CD4-positive, alpha-beta T cell (primary cell): ENCODE measurements at places on chromosomes 13 and 19. TPM values are rescaled to one million over a fixed set of nuclear protein-coding genes. Genes with fewer than 3 reads are reported as not detected.
A peak's percentile ranks its signal among the peaks of the same experiment; 100 is the strongest.

Gene AMER2
- total RNA-seq = not detected

Gene CLEC11A
- 3.3 TPM for total RNA-seq

Gene FBXO46
- 17.5 TPM for total RNA-seq

Gene SLC1A5
- total RNA-seq = 7.1 TPM

Gene LGALS4
- 2.3 TPM for total RNA-seq

Gene AP1M2
- total RNA-seq = not detected

Gene SLC7A9
- not detected for total RNA-seq

Gene CACNA1A
- 0.45 TPM for total RNA-seq

Gene RNF225
- total RNA-seq = not detected

Gene MADCAM1
- 0.20 TPM for total RNA-seq

Gene C19orf53
- 119 TPM for total RNA-seq

Gene KLK12
- total RNA-seq = not detected

Gene CD70
- not detected for total RNA-seq

Gene ZNF610
- 0.53 TPM for total RNA-seq

- no peaks in the 10 kb centered on the region for H3K4me1 ChIP-seq
- H3K4me3 ChIP-seq = no peak overlapping the region
- no peaks in the 10 kb centered on the region for H3K27me3 ChIP-seq
- DNase-seq = no peak
- no peaks in the 10 kb centered on the region for H3K36me3 ChIP-seq
These were observed 21.4 kb upstream of the ZNF730 start for GRCh38 chr19:23095418-23095817.

GRCh38 chr19:5978606-5979552 is 939 bp upstream of the RANBP3 start:
- H3K27me3 ChIP-seq = no peaks in the 10 kb centered on the region
- H3K27ac ChIP-seq = peak overlapping the region; percentile 85
- peak overlapping the region; percentile 95 for H3K4me3 ChIP-seq
- no peak for DNase-seq
- peaks cover 66% of the 10 kb centered on the region for H3K4me1 ChIP-seq

DNA sequence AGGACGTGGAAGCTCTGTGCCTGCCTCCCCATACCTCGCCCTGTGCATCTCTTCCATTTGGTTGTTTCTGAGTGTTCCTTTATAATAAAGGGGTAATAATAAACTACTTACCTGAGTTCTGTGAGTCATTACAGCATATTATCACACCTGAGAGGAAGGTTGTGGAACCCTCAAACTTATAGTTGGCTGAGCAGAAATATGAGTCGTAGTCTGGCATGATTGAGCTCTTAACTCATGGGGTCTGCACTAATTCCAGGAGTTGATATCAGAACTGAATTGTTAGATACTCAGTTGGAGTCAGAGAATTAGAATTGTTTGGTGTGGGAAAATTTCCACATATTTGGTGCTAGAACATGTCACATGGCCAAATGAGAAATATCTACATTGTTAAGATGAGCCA is 52.4 kb upstream of the HTR2A start:
- H3K4me1 ChIP-seq = no peaks in the 10 kb centered on the region
- H3K4me3 ChIP-seq = no peak overlapping the region
- no peaks in the 10 kb centered on the region for H3K36me3 ChIP-seq

GRCh38 chr13:50907781-50908180 is 1.8 kb upstream of the RNASEH2B start:
- H3K4me1 ChIP-seq = peaks cover 25% of the 10 kb centered on the region
- H3K36me3 ChIP-seq = no peaks in the 10 kb centered on the region
- H3K27me3 ChIP-seq = no peaks in the 10 kb centered on the region
- no peak overlapping the region for H3K27ac ChIP-seq
- no peak overlapping the region for H3K4me3 ChIP-seq

GRCh38 chr19:9909251-9909650 is 27.1 kb downstream of the OLFM2 start:
- peaks cover 11% of the 10 kb centered on the region for H3K4me1 ChIP-seq
- peaks cover 16% of the 10 kb centered on the region for H3K27me3 ChIP-seq
- H3K4me3 ChIP-seq = no peak overlapping the region
- no peak for DNase-seq

- H3K36me3 ChIP-seq = no peaks in the 10 kb centered on the region
- peak overlapping the region; percentile 81 for H3K4me3 ChIP-seq
- H3K27ac ChIP-seq = peak overlapping the region; percentile 62
- H3K27me3 ChIP-seq = peaks cover 16% of the 10 kb centered on the region
- peaks cover 35% of the 10 kb centered on the region for H3K4me1 ChIP-seq
- DNase-seq = no peak
These were observed 454 bp downstream of the BLVRB start for GRCh38 chr19:40465025-40465556.

GRCh38 chr19:44974857-44975256 is 19.7 kb downstream of the CLPTM1 start:
- no peak for DNase-seq
- H3K4me1 ChIP-seq = no peaks in the 10 kb centered on the region
- H3K36me3 ChIP-seq = peaks cover 72% of the 10 kb centered on the region
- H3K27ac ChIP-seq = no peak overlapping the region
- H3K4me3 ChIP-seq = no peak overlapping the region

DNA sequence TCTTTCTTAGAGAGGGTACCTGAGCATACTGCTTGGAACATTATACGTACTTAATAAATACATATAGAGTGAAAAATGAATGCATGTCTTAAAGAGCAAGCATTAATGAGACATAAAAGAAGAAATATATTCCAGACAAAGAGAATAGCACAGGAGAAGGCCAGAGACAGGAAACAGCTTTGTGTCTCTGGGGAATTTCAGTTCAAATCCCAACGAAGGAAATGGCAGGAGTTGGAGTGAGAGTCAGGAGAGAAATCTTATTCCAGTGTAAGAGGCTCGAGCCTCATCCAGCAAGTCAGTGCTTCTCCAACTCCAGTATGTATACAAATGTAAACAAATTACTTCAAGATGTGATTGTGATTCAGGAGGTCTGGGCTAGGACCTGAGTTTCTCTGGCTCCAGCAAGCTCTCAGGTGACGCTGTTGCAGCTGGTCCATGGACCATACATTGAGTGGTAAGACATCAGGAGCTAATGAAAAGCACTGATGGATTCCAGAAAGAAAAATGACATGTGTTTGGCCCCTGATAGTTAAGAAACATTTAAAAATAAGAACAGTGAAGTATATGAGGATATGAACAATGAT is 108.2 kb downstream of the RAP2A start:
- no peak overlapping the region for H3K4me3 ChIP-seq
- no peaks in the 10 kb centered on the region for H3K27me3 ChIP-seq
- no peak overlapping the region for H3K27ac ChIP-seq
- no peaks in the 10 kb centered on the region for H3K36me3 ChIP-seq
- no peak for DNase-seq

GRCh38 chr19:38303517-38304351 is at the start of gene C19orf33:
C19orf33 (plus strand) TSS chr19:38304251; CDS start chr19:38304262, 11 bp downstream.
- H3K27me3 ChIP-seq = no peaks in the 10 kb centered on the region
- no peaks in the 10 kb centered on the region for H3K4me1 ChIP-seq
- peaks cover 20% of the 10 kb centered on the region for H3K36me3 ChIP-seq

- no peak for DNase-seq
- H3K27me3 ChIP-seq = no peaks in the 10 kb centered on the region
- H3K4me3 ChIP-seq = no peak overlapping the region
These were observed 8.4 kb upstream of the COG3 start for GRCh38 chr13:45456196-45456972.

- no peak overlapping the region for H3K4me3 ChIP-seq
- no peak for DNase-seq
These were observed 731.5 kb downstream of the SLITRK1 start for GRCh38 chr13:83150616-83151307.

DNA sequence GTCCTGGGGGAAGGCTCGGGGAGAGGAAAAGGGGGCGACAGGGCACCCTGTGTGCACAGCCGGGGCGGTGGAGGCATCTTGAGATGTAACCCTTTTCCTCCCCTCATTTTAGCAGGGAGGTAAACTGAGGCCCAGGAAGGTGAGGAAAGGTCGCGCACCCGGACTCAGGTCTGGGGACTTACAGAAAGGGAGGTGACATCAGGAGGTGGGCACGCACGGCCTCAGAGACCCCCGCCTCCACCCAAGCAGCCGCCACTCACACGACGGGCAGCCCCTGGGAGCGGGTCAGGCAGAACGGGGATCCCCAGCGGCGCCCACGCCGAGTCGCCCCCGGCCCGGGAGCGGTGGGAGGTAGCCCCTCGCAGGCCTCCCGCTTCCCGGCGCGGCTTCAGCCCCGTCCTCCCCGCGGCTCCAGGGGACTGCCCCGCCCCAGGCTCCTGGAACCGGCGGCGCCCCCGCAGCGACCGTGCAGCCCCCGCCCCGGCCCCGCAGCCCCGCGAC is 477 bp downstream of the PIP5K1C start:
- H3K27me3 ChIP-seq = peaks cover 1% of the 10 kb centered on the region
- no peak overlapping the region for H3K27ac ChIP-seq
- H3K36me3 ChIP-seq = no peaks in the 10 kb centered on the region
- H3K4me3 ChIP-seq = peak overlapping the region; percentile 72

- no peaks in the 10 kb centered on the region for H3K36me3 ChIP-seq
- H3K27ac ChIP-seq = no peak overlapping the region
- DNase-seq = no peak
- H3K4me1 ChIP-seq = no peaks in the 10 kb centered on the region
- no peaks in the 10 kb centered on the region for H3K27me3 ChIP-seq
These were observed 88.7 kb upstream of the USP29 start for GRCh38 chr19:57031106-57031505.
